ENCODE measurements at places on chromosomes 6 and 20. TPM values are rescaled to one million over a fixed set of nuclear protein-coding genes. Genes with fewer than 3 reads are reported as not detected.

DNA sequence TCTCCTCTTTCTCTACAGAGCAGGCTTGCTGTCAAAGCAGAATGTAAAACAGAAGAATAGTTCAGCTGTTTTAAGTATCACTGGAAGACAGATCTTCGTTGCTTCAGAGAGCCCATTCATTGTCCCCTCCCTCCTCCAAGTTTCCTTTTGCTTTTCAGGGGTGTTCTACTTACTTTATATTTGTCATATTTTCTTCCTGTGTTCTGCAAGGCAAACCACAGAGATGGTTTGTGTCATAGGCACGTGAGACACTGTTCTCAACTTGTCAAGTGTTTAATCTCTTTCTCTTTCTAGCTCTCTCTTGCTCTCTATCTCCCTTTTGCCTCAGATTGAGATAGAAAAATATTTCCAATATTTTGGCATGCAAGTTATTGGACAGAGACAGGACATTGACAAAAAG lies 228.9 kb upstream of the DEFB112 start:
- H3K4me1 ChIP-seq: no peaks in the 10 kb centered on the region
- no peak overlapping the region for H3K4me3 ChIP-seq
- H3K27ac ChIP-seq: no peak overlapping the region
- no peak for DNase-seq
- no peaks in the 10 kb centered on the region for H3K36me3 ChIP-seq

The MYLK2 gene
- 0.31 TPM for polyA plus RNA-seq

DNA sequence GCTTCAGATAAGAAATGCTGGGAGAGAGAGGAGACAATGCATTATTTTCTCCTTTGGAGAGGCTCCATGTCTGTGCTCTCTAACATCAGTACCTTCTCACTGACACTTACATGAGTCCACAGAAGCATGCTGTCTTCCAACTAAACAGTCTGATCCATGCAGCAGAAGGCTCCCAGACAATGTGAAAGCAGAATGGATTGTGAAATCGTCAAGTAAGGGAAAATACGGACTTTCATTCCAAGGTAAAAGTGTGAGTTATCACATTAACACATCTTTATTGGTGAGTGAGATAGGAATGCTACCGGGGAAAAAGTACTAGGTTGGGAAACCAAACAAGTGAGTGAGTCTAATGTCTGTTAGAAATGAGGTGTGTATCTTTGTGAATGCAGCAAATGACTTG lies 167.6 kb upstream of the KCNK16 start:
- H3K27ac ChIP-seq: no peak overlapping the region
- DNase-seq: no peak
- H3K4me3 ChIP-seq: no peak overlapping the region
- H3K36me3 ChIP-seq: no peaks in the 10 kb centered on the region
- H3K4me1 ChIP-seq: no peaks in the 10 kb centered on the region

The SLC22A23 gene
- not detected for polyA plus RNA-seq

The SYNDIG1 gene
- polyA plus RNA-seq: not detected

GRCh38 chr6:15239616-15240364 lies 6.1 kb upstream of the JARID2 start:
- H3K27me3 ChIP-seq: no peaks in the 10 kb centered on the region
- DNase-seq: no peak
- H3K36me3 ChIP-seq: no peaks in the 10 kb centered on the region
- peaks cover 3% of the 10 kb centered on the region for H3K4me1 ChIP-seq
- H3K27ac ChIP-seq: no peak overlapping the region
- no peak overlapping the region for H3K4me3 ChIP-seq

The C6orf118 gene
- polyA plus RNA-seq: not detected

- no peak overlapping the region for H3K4me3 ChIP-seq
- no peak for DNase-seq
- H3K36me3 ChIP-seq: no peaks in the 10 kb centered on the region
Observed at GRCh38 chr6:135209803-135210202, 28.7 kb downstream of the MYB start.
